ENCODE measurements at places on chromosomes 5 and 9.

GRCh38 chr5:96081276-96081858 is 119.7 kb upstream of the ELL2 start:
- no peak for DNase-seq

DNA sequence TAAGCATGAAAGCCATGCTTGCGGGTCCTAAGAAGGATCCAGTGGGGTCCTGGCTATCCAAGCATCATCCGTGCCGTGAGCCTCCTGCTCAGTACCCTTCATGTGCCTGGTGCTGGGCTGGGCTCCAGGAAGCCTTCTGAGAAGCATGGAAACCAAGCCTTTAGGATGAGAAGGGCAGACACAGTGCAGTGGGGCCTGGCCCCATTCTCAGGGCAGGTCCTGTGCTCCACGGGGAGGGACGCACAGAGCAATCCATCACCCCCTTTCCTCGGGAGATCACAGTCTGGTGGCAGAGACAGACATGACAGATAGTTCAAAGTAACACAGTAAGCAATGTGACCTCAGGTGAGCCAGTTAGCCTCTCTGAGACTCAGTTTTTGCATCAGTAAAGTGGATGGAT is 76.9 kb downstream of the RGS3 start:
- no peak for DNase-seq

- no peak for DNase-seq
Measured at GRCh38 chr9:126782053-126782388, 22.8 kb upstream of the ZBTB43 start.

DNA sequence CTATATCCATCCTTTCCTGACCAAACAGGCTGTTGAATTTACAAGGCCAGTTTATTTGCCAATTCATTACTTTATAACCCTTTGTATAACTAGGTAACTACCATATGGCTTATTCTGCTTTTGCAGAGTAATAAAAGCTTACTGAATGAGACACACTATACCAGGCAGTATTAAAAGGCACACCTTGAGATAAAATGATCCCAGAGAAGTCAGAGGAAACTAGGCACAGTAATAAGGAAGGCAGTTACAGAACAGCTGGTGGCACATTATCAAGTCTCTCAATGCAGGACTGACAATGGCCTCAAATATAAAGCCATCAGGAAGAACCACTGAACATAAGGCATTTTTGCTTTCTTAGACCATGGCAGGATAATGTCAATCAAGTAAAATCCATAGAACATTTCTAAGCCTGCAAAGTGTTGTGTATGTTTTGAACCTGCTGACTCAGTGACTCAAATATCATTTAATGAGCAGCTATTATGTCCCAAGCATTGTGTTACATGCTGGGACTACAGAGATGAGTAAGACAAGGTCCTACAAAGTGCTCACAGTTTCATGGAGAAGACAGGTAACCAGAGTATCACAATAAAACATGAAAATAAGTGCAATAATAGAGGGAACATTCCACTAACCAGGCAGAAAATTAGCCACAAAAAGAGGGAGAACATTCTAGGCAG is 52.5 kb downstream of the OXCT1 start:
- DNase-seq, result no peak

- DNase-seq, result no peak
Measured at GRCh38 chr5:135826994-135827671, 7.3 kb upstream of the SLC25A48 start.

DNA sequence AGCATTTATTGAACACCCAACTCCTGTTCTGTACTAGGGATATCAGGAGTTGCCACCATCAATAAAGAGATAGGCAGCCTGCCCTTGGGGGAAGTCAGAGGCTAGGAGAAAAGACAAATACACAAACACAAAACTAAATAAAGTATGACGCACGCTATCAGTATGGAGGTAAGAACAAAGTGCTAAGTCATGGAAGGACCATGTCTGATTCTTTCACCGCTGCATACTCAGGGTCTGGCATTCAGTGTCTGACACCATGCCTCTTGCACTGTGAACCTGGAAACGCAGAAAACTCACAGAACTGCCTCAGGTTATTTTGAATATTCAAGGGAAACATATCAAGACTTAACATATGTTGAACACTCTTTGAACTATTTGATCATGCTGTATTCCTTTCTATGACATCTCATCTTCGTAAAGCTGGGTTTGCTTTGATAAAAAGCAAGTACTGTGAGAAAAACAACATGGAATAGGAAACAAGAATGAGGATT is 65.3 kb downstream of the ADAMTSL1 start:
- no peak for DNase-seq

DNA sequence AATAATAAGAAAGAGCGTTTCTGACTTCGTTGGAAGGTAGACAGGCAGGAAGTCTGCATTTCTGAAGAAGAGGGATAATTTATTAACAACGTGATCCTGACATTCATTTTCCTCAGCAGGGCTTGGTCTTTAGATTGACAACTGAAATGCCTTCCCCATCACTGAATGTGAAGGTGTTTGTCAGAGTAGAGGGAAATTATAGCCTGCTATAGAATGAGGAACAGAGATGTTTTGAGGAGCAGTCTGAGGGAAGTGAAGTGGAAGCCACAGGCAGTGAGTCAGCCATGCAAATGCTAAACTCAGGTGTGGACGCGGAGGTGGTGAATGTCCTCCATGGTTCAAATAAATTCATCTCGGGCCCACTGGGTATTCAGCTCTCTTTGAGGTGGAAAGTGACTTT is 30.5 kb downstream of the C7 start:
- DNase-seq, result no peak

DNA sequence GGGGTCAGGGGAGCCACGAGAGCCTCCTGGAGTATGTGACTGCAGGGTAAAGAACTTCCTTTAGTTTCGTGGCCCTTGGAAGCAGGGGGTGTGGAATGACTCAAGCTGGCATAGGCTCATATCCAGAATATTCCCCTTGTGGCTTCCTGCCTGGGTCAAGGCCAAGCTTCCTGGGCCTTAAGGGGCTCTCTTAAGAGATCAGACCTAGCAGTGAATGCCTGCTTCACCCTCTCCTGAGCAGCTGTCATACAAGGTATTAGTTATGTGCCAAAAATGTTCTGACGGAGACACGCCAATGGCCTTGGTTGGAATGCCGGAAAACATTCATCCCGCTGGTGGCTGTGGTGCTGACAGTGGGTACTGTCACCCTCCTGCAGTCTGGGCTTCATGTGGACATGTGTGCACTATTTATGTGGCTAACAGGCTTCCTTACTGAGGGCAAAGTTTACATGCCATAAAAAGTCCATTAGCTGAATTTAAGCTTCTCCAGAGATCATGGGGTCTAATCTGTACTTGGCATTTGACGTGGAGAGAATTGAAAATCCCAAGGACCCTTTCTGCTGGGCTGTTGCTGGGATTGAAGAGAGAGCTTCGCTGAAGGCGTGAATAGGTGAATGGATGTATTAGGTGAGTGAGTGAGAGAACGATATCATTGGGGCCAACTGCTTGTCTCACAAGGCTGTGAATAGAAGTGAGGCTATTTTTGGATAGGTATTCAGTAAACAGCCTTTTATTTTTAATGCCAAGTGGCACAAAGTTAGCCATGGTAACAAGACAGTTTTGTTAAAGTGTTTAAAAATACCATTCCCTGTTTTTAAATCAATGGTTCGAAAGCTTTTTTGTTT is 156.8 kb downstream of the MACROH2A1 start:
- no peak for DNase-seq

DNA sequence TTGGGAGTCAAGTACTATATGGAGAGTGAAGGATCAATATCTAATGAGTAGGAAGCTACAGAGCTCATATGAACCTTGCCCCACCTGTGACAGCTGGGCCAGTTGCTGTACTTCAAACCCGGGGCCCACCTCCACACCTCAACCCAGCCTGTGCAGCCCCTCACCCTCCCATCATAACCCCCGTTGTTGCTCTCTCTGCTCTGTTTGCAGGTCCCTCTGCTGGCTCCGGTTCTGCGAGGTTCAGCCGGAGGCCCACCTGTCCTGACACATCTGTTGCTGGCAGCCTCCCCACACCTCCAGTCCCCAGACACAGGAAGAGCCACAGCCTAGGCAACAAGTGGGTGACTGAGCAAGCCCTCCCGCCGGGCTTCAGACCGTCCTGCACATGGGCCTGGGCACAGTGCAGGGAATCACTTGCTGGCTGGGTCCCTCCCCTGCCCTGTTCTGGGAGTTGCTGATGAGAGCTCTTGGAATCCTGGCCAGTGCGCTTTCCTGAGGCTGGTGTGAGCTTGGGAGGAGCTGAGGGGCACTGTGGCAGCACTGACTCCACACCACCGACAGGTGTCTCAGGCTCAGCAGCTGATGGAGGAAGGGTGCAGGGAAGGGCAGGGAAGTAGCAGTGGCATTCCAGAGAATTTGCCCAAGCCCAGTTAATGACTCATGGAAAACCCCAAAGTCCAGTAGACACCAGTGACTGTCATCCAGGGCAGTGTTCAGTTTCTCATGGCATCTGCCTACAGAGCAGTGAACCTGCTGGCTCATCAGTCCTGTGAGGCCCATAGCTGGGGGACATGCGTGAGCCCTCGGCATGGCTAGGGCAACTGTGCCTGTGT is 69.5 kb upstream of the GARNL3 start:
- DNase-seq, result no peak

Measured in activated CD8-positive, alpha-beta memory T cell treated with anti-CD3 and anti-CD28 coated beads for 1 hour (primary cell).